ENCODE measurements at places on chromosomes 4 and X.

DNA sequence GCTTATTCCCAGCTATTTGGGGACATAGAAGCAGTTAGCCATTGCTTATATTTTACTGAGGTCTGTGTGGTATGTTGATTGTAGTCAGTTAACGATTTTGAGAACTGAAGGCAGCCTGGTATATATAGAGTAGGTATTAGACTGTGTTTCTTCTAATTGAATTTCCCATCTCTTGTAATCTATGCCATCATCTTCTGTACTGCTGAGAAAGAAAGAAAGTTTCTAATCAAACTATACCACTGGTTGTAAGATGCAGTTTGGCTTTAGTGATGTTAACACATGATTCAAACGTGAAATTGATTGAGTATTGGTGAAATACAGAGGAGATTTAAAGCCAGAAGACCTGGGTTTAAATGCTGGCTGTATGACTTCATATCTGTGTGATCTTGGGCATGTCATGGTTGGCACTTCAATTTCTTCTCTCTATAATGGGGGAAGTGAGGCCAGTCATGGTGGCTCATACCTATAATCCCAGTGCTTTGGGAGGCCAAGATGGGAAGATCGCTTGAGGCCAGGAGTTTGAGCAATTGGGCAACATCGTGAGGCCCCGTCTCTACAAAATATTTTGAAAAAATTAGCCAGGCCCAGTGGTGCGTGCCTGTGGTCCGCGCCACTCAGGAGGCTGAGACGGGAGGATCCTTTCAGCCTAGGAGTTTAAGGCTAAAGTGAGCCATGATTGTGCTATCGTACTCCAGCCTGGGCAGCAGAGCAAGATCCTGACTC lies 11.6 kb downstream of the HTT start:
- no peak for DNase-seq

DNA sequence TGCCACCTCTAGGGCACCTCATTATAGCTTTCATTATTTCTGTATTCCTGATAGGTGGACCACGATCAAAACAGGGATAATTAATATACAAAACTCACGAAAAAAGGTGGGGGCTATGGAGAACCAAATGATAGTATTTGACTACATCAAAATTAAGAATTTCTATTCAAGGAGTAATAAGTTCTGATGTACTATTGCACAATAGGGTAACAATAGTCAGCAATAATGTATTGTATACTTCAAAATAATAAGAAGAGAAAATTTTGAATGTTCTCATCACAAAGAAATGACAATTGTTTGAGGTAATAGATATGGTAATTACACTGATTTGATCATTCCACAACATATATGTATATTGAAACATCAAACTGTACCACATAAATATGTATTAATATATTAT lies 327.3 kb upstream of the TRAM1L1 start:
- DNase-seq = no peak

DNA sequence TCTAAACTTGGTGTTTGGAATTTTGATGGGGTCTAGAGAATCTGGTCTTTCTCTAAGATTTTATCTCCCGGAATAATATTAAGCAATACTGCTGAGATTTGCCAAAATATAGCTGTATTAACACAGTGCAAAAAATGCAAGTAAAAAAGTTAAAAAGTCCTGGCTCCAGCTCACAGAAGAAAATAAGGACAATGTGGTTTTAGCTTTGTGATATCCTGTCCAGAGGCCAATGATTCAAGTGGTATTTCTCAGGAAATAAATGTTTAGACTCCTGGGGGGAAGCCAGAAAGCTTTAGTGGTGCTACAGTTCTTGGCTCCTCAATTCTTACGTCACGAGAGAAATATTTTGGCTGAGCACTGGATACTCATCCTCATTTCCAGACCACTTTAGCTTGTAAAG lies 40.9 kb upstream of the IL13RA2 start:
- DNase-seq = peak; percentile 89

GRCh38 chrX:43277879-43278278 lies 378.2 kb upstream of the MAOA start:
- DNase-seq = no peak

- DNase-seq = no peak
Measured at GRCh38 chr4:107147873-107148272, 111.8 kb upstream of the DKK2 start.

DNA sequence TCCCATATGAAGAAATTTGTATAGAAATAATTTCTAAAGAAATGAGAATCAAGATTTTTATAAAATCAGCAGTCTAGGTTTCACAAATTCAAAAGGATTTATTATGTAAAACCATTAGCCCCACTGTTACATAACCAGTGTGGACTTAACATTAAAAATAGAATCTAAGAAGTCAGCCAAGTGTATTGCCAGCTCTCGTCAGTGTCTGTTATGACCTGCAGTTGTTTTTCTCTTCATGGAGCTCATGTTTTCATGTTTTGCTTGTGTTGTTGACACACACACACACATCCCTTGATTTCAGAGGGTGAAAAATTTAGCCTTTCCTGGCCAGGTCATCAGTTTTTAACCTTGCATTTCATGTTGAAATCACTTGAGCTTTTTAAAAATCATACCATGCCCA lies 39.5 kb downstream of the USP38 start:
- DNase-seq = no peak

GRCh38 chrX:48472225-48472624 lies 2.2 kb upstream of the SLC38A5 start:
- no peak for DNase-seq

Data from GM04504 (cell line).